ENCODE measurements at places on chromosomes 3 and 15.

DNA sequence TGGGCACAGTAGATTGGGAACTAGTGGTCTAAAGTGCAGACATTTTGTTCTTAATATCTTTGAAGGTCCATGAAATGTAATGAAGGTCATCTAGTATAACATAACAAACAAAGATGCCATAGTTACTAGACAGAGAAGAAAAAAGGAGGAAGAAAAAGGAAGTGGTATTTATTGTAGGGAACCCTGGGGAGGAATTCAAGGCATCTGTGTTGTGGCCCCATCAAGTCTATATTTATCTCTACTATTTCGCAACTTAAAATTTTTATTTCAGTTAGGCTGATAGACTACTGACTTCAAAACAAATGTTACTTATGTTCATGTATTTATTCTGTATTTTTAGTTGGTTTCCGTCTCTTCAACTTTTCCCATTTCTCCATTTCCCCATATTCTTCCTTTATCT is 48.9 kb upstream of the ZDHHC23 start:
- no peaks in the 10 kb centered on the region for H3K36me3 ChIP-seq

- peaks cover 6% of the 10 kb centered on the region for H3K36me3 ChIP-seq
- no peak for DNase-seq
- no peak overlapping the region for H3K27ac ChIP-seq
- H3K4me1 ChIP-seq: peaks cover 31% of the 10 kb centered on the region
- no peak overlapping the region for H3K4me3 ChIP-seq
Measured at GRCh38 chr15:52656412-52656811, 22.8 kb downstream of the ATOSA start.

- H3K4me3 ChIP-seq: no peak overlapping the region
- no peak overlapping the region for H3K27ac ChIP-seq
- H3K4me1 ChIP-seq: no peaks in the 10 kb centered on the region
- H3K36me3 ChIP-seq: no peaks in the 10 kb centered on the region
- no peaks in the 10 kb centered on the region for H3K27me3 ChIP-seq
Measured at GRCh38 chr3:168506589-168506988, 410.9 kb upstream of the GOLIM4 start.

- no peak within 1 kb of the TSS for H3K27ac ChIP-seq
- H3K4me1 ChIP-seq: peaks cover 13% of the 10 kb centered on the region
- peaks cover 5% of the 10 kb centered on the region for H3K36me3 ChIP-seq
Measured at GRCh38 chr3:49553692-49554632, at the start of gene BSN. TSS of gene BSN (plus strand) at chr3:49554477. CDS start at chr3:49554603, 126 bp downstream.

DNA sequence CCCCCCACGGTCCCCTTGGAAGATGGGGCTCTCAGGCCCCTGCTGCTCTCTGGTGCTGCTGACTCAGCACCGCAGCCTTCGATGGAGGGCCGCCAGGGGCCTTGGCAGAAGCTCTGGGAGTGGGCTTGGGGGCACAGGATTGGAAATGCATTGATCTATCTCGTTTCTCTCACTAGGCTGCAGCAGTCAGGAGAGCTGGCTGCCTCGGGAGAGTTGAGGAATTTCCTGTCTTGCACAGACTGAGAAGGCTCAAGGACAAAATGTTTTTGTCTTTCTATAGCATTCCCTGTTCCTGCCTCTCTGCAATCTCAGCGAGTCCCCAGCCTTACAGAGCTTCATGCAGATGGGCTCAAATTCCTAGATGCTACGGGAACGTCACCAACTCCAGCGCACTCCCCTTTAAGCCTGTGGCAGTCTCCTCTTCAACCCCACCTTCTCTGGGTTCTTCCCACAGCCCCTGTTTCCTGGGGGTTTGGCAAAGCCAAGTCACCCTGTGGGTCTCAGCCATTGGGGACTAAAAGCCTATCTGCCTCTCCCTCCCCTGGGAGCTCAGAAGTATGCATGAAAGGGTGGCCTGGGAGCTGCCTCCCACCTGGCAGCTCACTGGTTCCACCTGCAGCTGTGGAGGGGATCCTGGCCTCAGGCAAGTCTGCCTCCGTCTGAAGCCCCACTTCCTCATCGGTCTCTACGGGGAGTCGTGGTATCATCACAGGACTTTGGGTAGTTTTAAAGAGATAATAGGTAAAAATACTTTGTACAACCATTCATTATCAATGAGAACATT is 127.4 kb upstream of the HACD2 start:
- no peaks in the 10 kb centered on the region for H3K36me3 ChIP-seq
- no peaks in the 10 kb centered on the region for H3K4me1 ChIP-seq
- H3K27ac ChIP-seq: no peak overlapping the region
- H3K4me3 ChIP-seq: no peak overlapping the region
- no peak for DNase-seq

DNA sequence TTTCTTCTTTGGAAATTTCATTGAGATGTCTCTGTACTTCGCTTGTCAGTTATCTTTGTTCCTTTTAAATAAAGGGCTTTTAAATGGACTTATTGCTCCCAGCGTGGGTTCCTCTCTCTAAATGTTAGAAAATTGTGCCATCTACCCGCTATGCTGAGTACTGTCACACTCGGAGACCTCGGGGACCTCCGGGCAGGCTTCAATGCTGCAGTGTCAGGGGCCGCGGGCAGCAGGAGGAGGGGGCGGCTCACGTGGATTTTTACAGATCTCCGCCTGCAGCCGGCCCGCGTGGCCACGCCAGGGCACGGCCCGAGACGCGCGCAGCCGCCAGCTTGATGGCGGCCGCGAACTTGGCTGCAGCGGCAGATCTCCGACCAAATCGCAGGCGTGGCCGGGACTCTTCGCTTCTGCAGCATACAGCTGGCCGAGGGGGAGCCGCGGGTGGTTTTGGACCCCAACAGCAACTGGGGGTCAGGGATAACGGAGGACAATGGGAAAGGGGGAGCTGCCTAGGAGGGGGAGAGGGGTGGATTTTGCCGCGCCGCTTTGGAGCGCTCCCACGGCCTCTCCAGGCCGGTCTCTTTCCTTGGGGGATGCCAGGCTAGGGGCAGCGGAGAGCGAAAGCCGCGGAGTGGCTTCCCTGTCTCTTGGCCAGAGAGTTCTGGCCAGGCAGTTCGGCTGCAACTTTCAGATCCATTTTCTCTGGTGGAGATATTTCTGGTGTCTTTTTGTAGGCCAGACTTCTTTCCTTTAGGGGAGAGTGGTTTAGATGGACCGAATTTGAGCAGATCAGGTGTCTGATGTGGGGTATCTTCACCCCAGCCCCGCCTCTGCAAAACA is 15.3 kb downstream of the NR2F2 start:
- H3K4me3 ChIP-seq: peak overlapping the region; percentile 3
- H3K4me1 ChIP-seq: no peaks in the 10 kb centered on the region
- DNase-seq: no peak
- H3K27me3 ChIP-seq: peaks cover 92% of the 10 kb centered on the region
- no peak overlapping the region for H3K27ac ChIP-seq

- no peak for DNase-seq
- no peaks in the 10 kb centered on the region for H3K27me3 ChIP-seq
- H3K4me3 ChIP-seq: no peak overlapping the region
- H3K27ac ChIP-seq: no peak overlapping the region
- no peaks in the 10 kb centered on the region for H3K36me3 ChIP-seq
Measured at GRCh38 chr3:57981483-57982087, 26.6 kb upstream of the FLNB start.

DNA sequence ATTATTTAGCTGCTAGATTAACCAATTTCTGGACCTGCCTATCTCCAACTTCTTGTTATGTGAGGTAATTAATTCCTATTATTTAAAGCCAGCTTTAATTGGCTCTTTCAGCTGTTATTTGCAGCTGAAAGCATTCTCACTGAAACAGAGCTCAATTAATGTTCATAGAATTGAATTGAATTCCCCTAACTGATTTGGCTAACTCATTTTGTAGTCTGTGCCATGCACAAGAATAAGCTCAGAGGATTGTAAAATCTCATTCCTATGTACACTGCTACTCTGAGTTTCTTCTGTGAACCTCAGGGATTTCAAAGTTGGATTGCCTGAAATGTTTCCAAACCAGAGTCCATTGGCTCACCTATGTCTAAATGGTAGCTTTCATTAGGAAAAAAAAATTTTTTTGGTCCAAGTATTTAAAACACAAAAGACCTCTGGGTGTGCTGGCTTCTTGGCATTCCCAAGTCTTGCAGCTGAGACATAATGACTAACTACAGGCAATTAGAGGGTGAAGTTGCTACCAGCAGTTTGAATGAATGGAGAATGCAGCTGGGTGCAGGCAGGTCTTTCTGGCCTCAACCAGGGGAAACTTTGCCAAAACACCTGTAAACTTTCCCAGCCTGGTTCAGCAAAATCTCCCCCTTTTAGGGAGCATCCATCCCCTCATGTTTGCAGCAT is 134.3 kb downstream of the EDEM1 start:
- no peak overlapping the region for H3K27ac ChIP-seq
- no peaks in the 10 kb centered on the region for H3K4me1 ChIP-seq
- no peak for DNase-seq
- peaks cover 7% of the 10 kb centered on the region for H3K27me3 ChIP-seq

- H3K4me1 ChIP-seq: no peaks in the 10 kb centered on the region
- H3K27ac ChIP-seq: no peak overlapping the region
- H3K36me3 ChIP-seq: no peaks in the 10 kb centered on the region
- DNase-seq: no peak
- H3K27me3 ChIP-seq: peaks cover 52% of the 10 kb centered on the region
Measured at GRCh38 chr3:197491478-197491877, 64.3 kb downstream of the BDH1 start.

GRCh38 chr15:64111679-64112050 is 15.9 kb downstream of the SNX1 start:
- H3K27ac ChIP-seq: peak overlapping the region; percentile 69

DNA sequence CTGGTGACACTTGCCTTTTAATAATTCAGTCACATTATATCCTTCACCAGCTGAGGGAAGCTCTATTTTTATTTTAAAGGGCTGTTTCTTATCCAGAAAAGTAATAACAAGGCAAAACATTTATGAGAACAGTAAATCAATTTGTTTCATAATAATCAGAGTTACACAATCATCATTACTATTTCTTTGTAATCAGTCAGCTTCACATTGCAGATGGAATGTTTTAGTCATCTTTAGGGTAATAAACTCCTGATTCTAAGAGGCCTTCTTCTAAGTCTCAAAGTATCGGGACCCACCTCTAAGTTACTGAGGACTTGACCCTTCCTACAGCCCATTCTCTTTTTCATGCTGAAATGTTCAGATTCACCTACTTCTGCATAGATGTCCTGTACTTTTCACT is 298.3 kb upstream of the TGFBR2 start:
- H3K4me3 ChIP-seq: no peak overlapping the region
- peaks cover 5% of the 10 kb centered on the region for H3K27me3 ChIP-seq

- H3K36me3 ChIP-seq: no peaks in the 10 kb centered on the region
- DNase-seq: no peak
- peak overlapping the region; percentile 37 for H3K27ac ChIP-seq
Measured at GRCh38 chr3:195201295-195201694, 69.7 kb downstream of the XXYLT1 start.

DNA sequence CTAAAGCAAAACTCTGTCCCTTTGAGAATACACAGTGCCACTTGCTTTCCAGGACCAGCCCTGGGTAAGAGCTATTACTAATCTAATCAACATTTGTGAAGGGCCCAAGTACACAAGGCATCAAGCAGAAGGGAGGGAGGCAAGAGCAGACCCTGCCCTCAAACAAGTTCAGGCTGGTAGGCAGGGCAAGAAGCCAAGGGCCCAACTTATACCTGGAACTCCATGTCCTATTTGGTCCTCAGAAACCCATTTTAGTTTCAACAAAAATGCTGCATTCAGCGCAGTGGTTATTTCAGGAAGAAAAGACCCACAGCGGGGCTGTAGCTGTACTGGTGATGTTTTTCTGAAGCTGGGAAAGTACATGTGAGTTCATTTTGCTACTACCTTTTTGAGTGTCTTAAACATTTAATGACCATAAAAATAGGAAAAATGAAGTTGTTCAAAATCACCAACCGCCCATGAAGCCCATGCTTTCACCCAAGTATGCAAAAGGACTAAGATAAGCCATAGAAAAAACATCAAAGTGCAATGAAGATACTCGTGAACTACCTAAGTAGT is 2.8 kb downstream of the RPS17 start:
- H3K36me3 ChIP-seq: peaks cover 14% of the 10 kb centered on the region
- peaks cover 24% of the 10 kb centered on the region for H3K4me1 ChIP-seq
- H3K27me3 ChIP-seq: no peaks in the 10 kb centered on the region
- peak overlapping the region; percentile 68 for H3K27ac ChIP-seq
- DNase-seq: no peak
- H3K4me3 ChIP-seq: peak overlapping the region; percentile 31

DNA sequence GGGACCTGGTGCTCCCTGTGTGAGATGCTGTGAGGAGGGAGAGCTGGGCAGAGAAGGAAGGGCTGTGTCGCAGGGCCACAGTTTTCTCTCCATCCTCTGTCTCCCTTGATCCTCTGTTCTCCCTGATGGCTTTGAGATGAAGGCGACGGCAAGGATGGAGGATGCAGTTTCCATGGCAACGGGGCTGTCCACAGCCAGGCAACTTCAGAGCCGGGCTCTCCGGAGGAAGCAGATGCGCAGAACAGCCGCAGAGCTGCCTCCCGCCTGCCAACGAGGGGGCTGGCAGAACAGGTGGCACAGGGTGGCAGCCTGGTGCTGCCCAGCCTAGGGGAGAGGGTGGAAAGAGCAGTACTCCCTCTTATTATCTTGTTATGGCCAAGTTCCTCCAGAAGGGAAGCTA is 9.9 kb upstream of the GRM2 start:
- H3K27ac ChIP-seq: peak overlapping the region; percentile 75
- no peak overlapping the region for H3K4me3 ChIP-seq
- peaks cover 33% of the 10 kb centered on the region for H3K4me1 ChIP-seq
- no peak for DNase-seq

DNA sequence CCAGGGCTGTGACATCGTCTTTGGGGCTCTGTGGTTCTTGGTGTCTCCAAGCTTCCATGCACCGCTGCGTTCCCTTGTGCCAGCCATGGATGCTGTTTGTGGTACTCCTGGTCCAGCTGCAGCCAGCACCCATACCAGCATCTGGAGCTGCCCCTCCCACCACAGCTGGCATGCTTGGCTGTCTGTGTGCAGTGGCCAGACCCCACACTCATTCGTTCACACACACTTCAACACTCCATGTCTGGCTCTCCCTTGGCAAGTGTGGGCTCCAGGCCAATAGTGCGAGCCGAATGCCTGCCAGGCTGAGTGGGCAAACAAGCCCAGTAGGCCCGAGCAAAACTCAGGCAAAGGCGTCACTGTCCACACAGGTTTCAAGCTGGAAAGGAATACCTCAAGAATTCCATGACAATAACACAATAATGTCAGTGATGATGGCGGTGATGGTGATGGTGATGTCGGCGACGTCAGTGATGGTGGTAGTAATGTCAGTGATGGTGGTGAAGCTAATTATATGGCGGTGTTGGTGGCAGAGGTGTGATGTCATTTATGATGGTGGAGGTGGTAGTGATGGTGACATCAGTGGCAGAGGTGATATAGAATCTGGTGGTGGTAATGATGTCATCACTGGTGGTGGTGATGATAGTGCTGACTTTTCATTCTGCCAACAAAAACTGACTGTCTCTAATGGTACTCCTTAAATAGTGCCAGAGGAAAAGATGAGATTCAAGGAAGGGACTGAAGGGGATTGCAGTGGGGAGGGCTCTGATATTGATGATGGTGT is 19.3 kb downstream of the TBC1D21 start:
- peaks cover 5% of the 10 kb centered on the region for H3K36me3 ChIP-seq
- peaks cover 20% of the 10 kb centered on the region for H3K27me3 ChIP-seq
- no peak overlapping the region for H3K4me3 ChIP-seq
- DNase-seq: no peak
- no peak overlapping the region for H3K27ac ChIP-seq

Measured in T-helper 17 cell (primary cell).